Body of pancreas (tissue), 4 donors: ENCODE measurements at places on chromosomes 13 and 19. TPM values are rescaled to one million over a fixed set of nuclear protein-coding genes. Genes with fewer than 3 reads are reported as not detected.

DNA sequence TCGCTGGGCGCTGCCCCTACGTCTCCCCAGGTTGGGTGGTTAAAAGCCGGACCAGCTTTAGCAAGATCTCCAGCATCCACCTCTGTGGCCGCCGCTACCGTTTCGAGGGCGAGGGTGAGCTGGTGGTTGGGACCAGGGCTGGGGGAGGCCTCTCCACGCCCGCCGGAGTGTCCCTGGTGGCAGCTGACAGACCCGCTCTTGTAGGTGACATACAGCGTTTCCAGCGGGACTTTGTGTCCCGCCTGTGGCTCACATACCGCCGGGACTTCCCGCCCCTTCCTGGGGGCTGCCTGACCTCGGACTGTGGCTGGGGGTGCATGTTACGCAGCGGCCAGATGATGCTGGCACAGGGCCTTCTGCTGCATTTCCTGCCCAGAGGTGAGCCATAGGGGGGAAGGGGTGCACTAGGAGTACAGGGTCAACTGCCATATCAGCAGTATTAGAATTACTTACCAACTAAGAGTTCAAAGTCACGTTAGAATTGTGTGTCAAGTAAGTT, 1.1 kb downstream of the ATG4D start:
- no peaks in the 10 kb centered on the region for H3K27me3 ChIP-seq
- H3K36me3 ChIP-seq: peaks cover 10% of the 10 kb centered on the region
- peak overlapping the region; percentile 94 for H3K27ac ChIP-seq
- peaks cover 26% of the 10 kb centered on the region for H3K4me1 ChIP-seq

DNA sequence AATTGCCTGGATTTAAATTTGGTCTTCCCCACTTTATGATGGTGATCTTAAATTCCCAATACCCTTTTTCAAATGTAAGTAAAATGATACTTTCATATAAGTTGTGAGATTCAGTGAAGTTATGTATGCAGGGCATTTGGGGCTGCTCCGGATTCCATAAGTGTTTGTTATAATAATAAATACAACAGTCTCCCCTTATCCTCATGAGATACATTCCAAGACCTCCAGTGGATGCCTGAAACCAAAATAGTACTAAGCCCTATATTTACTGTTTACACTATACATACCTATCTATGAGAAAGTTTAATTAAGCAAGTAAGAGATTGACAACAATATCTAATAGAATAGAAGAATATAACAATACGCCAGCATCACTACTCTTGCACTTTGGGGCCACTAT, 2237.8 kb downstream of the PCDH9 start:
- no peak for DNase-seq
- H3K4me3 ChIP-seq: no peak overlapping the region
- no peaks in the 10 kb centered on the region for H3K4me1 ChIP-seq
- no peak overlapping the region for H3K27ac ChIP-seq
- H3K27me3 ChIP-seq: no peaks in the 10 kb centered on the region

DNA sequence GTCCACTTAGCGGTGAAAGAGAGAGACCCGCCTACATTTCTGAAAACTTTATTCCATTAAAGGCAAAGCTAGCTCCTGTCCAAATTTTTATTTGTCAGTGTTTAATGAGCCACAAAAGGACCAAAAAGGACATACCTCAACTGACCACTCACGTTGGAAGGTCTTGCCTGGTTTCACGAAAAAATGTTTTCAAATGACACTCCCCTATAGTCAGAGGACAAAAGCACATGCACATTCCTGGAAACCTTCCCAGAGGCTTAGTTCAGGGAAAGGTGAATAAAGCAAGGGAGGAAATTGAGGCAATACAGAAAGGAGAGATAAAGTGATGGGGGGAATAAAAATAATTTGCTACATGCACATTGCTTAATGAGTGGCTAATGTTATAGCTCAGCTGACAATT, 55.6 kb downstream of the DOCK9 start:
- no peak overlapping the region for H3K27ac ChIP-seq
- H3K36me3 ChIP-seq: no peaks in the 10 kb centered on the region
- H3K4me1 ChIP-seq: no peaks in the 10 kb centered on the region
- H3K4me3 ChIP-seq: no peak overlapping the region

GRCh38 chr19:18273561-18274218, 562 bp downstream of the IQCN start:
- no peaks in the 10 kb centered on the region for H3K27me3 ChIP-seq
- no peak for DNase-seq
- H3K36me3 ChIP-seq: peaks cover 4% of the 10 kb centered on the region
- peak overlapping the region; percentile 85 for H3K27ac ChIP-seq
- no peak overlapping the region for H3K4me3 ChIP-seq
- H3K4me1 ChIP-seq: peaks cover 53% of the 10 kb centered on the region

- peaks cover 6% of the 10 kb centered on the region for H3K4me1 ChIP-seq
- no peak for DNase-seq
- no peaks in the 10 kb centered on the region for H3K27me3 ChIP-seq
- no peak overlapping the region for H3K4me3 ChIP-seq
- no peak overlapping the region for H3K27ac ChIP-seq
These were observed 21.4 kb downstream of the CARS2 start for GRCh38 chr13:110684388-110685056.

- no peaks in the 10 kb centered on the region for H3K36me3 ChIP-seq
- H3K27me3 ChIP-seq: no peaks in the 10 kb centered on the region
- peaks cover 18% of the 10 kb centered on the region for H3K4me1 ChIP-seq
- DNase-seq: peak; percentile 56
These were observed 2.3 kb downstream of the SLC46A3 start for GRCh38 chr13:28716511-28716910.

- H3K4me3 ChIP-seq: peak within 1 kb of the TSS; percentile 54
- peak; percentile 97 for DNase-seq
- H3K4me1 ChIP-seq: peaks cover 7% of the 10 kb centered on the region
These were observed at the start of gene ZNF155 for GRCh38 chr19:43983912-43984686. Gene ZNF155, plus strand, starts transcription at chr19:43984188. Its CDS starts 4,356 bp downstream, at chr19:43988544.

DNA sequence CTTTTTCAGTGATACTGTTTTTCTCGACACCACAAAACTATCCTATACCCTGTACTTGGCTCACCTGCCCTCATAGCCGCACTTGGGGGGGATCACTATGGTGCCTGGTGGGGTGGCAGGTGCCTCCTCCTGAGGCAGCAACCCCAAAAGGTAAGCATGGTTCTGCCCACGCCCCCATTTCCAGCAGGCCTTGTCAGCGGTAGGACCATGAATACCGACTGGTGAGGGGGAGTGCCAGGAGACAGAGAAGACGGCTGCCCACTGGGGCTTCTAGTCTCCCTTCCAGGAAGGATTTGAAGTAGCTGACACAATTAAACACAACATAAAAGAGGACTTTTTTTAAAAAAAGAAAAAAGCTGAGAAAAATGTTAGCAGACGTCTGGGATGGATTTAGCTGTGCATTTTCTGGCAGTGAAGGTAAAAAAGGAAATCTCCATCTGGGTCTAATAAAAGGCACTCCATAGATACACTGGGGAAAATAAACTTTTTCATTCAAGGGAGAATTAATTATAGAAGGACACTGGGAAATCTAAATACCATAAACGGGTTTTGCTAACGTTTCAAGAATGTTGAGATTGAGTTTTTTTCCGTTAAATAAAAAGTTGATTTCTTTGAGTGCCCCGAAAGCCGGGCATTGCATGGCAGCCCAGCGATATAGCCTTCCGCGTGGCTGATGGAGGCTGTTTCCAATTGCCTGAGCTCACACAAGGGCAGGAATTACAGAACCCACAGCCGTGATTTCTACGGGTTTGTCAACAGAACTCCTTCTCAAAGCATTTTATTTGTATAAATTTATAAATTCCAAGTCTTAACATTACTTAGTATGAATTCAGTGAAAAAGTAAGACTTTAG, 45.1 kb downstream of the ATP11A start:
- no peak overlapping the region for H3K4me3 ChIP-seq
- no peaks in the 10 kb centered on the region for H3K36me3 ChIP-seq
- no peak overlapping the region for H3K27ac ChIP-seq
- H3K27me3 ChIP-seq: no peaks in the 10 kb centered on the region

DNA sequence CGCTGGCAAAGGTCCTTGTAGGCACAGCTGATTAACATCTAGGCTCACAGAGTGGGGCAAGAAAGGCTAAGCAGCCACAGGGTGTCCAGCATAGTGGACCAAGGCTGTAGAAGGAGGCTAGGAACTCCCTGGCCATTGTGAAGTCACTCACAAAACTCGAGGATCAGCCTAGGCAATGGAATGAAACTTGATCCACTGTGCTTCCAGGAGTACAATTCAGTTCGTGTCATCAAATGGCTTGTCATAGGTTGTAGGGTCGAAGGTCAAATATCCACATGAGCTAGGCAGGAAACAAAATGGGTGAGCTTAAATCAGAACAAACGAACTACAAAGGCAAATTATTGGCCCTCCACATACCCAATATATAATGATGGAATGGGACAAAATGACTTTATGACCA, 4.4 kb upstream of the FAM187B start:
- H3K4me1 ChIP-seq: no peaks in the 10 kb centered on the region
- no peaks in the 10 kb centered on the region for H3K27me3 ChIP-seq
- H3K27ac ChIP-seq: no peak overlapping the region
- H3K36me3 ChIP-seq: no peaks in the 10 kb centered on the region
- no peak overlapping the region for H3K4me3 ChIP-seq

DNA sequence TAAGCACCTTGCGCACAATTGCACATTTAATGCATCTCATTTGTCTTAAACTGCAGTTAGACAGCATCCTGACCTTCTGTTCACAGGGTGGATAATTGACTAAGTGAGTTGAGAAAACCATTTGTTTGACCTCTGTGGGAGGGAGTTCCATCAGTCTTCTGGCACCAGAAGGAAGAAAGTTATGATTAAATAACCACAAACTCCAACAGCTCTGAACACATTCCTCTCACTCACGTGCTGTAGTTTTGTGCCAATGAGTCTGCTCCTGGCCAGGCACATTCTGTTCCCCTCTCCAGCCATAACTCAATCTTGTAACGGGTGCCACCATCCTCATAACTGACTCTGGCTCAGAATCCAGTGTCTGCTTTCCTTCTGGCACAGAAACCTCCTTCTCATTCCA, 817.2 kb downstream of the SLITRK1 start:
- H3K27ac ChIP-seq: no peak overlapping the region
- no peaks in the 10 kb centered on the region for H3K36me3 ChIP-seq
- no peaks in the 10 kb centered on the region for H3K4me1 ChIP-seq
- no peaks in the 10 kb centered on the region for H3K27me3 ChIP-seq
- peak; percentile 46 for DNase-seq

DNA sequence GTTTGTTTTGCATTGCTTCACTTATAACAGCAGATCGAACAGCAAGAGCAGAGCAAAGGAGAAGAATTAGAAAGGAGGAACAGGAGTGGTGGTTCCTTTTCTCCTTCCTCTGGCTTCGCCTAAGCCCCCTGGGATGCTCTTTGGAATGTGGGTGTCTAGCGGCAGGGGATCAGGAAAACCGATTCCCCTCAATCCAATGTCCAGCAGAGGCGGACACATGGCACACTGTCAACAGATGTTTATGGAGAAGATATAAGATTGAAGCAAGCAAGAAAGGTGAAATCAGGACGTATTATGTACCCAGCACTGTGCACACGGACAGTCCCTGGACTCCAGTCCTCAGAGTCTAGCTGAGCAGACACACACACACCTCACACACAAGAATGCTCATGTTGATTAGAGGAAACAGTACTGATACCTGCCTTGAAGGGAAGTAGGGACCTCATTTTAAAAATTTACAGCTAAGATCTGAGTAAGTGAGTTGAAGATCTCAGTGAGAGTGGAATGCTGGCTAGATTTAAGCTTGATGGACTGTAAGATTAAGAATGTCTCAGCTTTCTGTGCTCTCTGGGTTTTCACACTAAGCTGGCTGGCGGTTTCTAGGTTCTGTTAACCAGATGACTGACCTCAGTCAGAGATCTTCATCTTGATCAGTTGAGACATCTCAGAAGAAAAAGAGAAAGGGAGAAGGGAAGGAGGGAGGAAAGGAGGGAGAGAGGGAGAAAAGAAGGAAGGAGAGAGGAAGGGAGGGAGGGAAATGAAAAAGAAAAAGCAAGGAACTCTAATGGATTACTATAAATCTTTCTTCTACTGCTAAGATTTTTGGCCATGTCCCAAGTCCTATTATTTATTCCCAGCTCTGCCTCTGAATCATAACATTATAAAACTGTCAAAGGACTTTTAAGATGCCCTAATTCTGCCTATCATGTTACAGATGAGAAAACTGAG, 44.8 kb downstream of the FLT1 start:
- H3K36me3 ChIP-seq: no peaks in the 10 kb centered on the region
- no peak overlapping the region for H3K4me3 ChIP-seq
- no peaks in the 10 kb centered on the region for H3K4me1 ChIP-seq
- no peak for DNase-seq
- H3K27me3 ChIP-seq: no peaks in the 10 kb centered on the region
- no peak overlapping the region for H3K27ac ChIP-seq

- no peak for DNase-seq
- H3K4me3 ChIP-seq: no peak overlapping the region
- H3K27ac ChIP-seq: no peak overlapping the region
- no peaks in the 10 kb centered on the region for H3K4me1 ChIP-seq
These were observed 19.5 kb downstream of the CPT1C start for GRCh38 chr19:49710372-49710951.

- H3K36me3 ChIP-seq: no peaks in the 10 kb centered on the region
- H3K4me3 ChIP-seq: no peak overlapping the region
- DNase-seq: no peak
- peaks cover 13% of the 10 kb centered on the region for H3K4me1 ChIP-seq
These were observed 133.9 kb upstream of the GJB6 start for GRCh38 chr13:20366056-20366455.

DNA sequence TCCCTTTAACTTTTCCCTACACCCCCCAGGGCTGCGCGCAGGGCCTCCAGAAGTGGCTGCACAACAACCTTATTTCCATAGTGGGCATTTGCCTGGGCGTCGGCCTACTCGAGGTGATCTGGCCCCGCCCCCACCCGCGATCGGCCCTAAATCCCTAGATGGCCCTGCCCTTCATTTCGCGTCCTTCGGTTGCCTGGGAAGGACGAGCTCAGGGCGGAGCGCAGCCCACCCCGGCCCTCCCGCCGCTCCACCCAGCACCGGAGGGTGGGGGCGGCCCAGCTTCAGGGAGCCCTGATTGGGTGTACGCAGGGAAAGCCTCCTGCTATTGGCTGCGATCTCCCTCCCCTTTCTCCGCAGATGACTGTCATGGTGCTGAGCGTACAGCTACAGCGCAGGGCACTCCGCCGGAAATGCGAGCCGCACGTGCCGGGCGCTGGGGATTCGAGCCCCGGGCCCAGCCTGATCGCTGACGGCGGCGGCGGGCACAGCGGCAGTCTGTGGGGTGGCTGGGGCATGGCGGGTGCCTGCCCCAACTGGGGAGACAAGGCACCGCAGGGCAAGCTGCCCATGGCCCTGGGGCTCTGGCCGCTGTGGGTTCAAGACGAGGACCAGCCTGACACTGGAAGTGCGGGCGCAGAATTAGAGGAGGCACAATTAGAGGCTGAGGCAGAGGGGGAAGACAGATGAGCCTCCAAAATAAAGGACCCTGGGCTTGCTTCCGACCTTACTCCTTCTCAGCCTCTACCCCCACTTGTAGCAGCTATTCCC, 4.3 kb downstream of the CD37 start:
- peak; percentile 95 for DNase-seq
- no peaks in the 10 kb centered on the region for H3K27me3 ChIP-seq
- no peaks in the 10 kb centered on the region for H3K36me3 ChIP-seq
- peaks cover 30% of the 10 kb centered on the region for H3K4me1 ChIP-seq
- H3K27ac ChIP-seq: peak overlapping the region; percentile 96

- DNase-seq: no peak
- H3K36me3 ChIP-seq: no peaks in the 10 kb centered on the region
- no peaks in the 10 kb centered on the region for H3K4me1 ChIP-seq
- no peaks in the 10 kb centered on the region for H3K27me3 ChIP-seq
These were observed 648.0 kb downstream of the DACH1 start for GRCh38 chr13:71218960-71219359.

Gene FBN3
- 0.26 TPM for total RNA-seq

Gene MYBPC2
- total RNA-seq: not detected

Gene SIX5
- total RNA-seq: 21.0 TPM

Gene ELAVL3
- total RNA-seq: not detected

Gene PLA2G4C
- 4.4 TPM for total RNA-seq
